PC-9 (cell line): ENCODE measurements at places on chromosomes 6 and 20. TPM values are rescaled to one million over a fixed set of nuclear protein-coding genes. Genes with fewer than 3 reads are reported as not detected.
A peak's percentile ranks its signal among the peaks of the same experiment; 100 is the strongest.

DNA sequence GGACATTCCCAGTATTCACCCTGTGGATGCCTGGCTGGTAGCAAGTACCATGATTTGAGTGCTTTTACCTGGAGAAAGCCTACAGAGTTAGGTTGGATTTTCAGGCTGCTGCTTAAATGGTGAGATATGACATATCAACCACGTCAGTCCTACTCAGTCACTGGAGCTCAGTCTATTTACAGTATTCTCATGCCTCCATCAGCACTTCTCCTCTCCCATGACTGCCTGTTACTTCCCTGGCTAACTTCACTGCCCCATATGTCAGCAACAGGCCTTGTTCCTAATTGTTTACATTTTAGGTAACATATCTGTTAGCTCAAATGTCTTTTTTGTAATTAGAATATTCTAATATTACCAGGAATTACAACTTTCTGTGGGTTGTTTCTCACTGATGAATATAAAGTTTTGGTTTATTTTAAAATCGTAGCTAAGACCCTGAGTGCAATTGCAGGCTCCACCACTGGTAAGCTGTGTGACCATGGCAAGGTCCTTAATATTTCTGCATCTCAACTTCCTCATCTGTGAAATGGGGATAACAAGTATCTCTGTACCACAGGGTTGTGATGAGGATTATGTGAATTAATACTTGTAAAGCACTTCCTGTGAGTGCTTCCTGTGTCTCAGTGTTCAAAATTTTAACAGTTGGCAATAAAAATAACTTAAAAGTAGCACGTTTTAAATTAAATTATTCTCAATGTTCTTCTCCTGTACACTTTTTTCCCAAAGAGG is 54.3 kb downstream of the RNF144B start:
- no peak for DNase-seq
- H3K36me3 ChIP-seq, result 0 out of 2 replicates have a peak, but pooled peaks cover 5% of the 10 kb centered on the region
- H3K4me1 ChIP-seq, result peaks cover 17% of the 10 kb centered on the region
- H3K27me3 ChIP-seq, result no peaks in the 10 kb centered on the region
- no peak overlapping the region for H3K27ac ChIP-seq

LY6G5B gene
- 20.9 and 24.0 TPM in 2 replicates for total RNA-seq

PREX1 gene
- total RNA-seq, result 3.3 and 4.3 TPM in 2 replicates

- no peaks in the 10 kb centered on the region for H3K27me3 ChIP-seq
- DNase-seq, result no peak
- no peaks in the 10 kb centered on the region for H3K4me1 ChIP-seq
- no peaks in the 10 kb centered on the region for H3K36me3 ChIP-seq
Measured at GRCh38 chr6:96467814-96468213, 53.8 kb upstream of the UFL1 start.

DNA sequence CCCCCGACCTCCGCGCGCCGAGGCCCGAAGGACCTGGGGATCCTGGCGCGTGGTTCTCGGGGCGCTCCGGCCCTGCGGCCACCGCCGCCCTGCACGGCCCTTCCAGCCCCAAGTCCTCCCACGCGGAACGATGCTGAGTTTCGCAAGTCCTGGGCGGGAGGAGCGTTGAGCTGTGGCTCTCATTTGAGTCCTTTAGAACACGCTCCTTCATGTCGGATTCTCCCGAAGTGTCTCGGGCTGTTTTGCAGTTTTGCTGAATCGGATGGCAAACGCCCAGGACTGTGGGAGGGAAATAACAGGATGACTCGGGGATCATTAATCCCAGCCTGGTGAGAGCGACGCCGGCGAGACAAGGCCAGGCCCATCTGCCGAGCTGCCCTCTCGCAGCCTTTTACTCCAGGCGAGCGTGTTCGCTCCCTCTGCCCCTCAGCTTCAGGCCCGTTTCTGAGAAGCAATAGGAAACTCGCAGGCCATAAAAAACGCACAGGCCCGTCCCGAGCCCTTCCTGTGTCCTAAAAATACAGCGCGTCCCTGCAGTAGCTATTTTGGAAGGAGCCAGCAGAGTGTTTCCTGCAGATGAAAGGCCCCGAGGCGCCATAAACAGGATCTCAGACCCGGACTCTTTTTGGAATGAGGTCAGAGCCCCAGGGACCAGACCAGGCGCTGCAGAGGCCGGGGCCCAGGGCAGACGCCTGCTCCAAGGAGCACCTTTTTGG is 153.5 kb downstream of the DLL1 start:
- H3K36me3 ChIP-seq, result no peaks in the 10 kb centered on the region
- H3K4me3 ChIP-seq, result no peak overlapping the region
- H3K27me3 ChIP-seq, result peaks cover 53% of the 10 kb centered on the region
- no peaks in the 10 kb centered on the region for H3K4me1 ChIP-seq

ZSWIM3 gene
- 2.7 and 3.3 TPM in 2 replicates for total RNA-seq

KCNB1 gene
- total RNA-seq, result 0.04 TPM in 1 of 2 replicates, not detected in the other

DNA sequence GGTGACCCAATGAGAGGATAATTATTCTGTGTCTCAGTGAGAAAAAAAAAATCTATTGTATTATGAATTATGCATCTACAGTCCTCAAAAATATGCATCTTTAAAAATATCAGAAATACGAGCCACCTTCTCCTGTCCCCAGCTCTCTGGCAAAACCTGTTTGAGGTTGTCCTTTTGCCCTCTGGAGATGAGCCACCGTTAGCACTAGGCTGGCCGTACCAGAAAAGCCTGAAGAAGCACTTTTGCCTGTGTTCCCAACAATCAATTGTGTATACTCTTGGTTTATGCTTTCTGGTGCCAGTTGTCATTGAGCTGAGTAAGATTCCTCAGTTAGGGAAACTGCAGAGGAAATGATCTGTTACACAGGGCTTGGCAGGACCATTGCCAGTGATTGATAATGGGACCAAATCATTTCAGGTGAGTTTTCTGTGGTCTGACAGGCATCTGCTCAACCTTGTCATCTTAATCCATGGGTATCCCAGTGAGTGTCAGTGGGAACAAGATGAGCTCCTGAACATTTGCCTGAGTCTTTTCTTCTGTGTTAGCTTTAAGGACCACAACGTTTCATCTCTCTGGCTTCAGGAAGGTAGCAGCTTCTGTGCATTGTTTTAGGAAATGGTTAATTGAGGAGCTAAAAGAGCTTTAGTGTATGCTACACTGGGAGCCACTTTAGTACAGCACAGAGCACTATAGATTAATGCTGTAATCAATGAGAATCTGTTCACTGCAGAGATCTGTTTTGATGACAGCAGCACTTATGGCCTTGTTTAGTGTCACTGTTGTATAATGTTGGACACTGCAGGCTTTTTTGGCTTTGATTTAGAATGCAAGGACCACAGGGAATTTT is 330.1 kb downstream of the RIMS1 start:
- no peak overlapping the region for H3K4me3 ChIP-seq
- no peaks in the 10 kb centered on the region for H3K36me3 ChIP-seq
- peak; percentile 68 for DNase-seq
- no peaks in the 10 kb centered on the region; the same call in 1 of the 2 replicates for H3K4me1 ChIP-seq

ZBTB12 gene
- total RNA-seq, result 16.2 and 20.3 TPM in 2 replicates

- H3K36me3 ChIP-seq, result no peaks in the 10 kb centered on the region
- no peak overlapping the region for H3K4me3 ChIP-seq
- H3K27ac ChIP-seq, result no peak overlapping the region
- no peaks in the 10 kb centered on the region for H3K4me1 ChIP-seq
- no peak for DNase-seq
Measured at GRCh38 chr20:57579898-57580447, 19.1 kb downstream of the PCK1 start.

DNA sequence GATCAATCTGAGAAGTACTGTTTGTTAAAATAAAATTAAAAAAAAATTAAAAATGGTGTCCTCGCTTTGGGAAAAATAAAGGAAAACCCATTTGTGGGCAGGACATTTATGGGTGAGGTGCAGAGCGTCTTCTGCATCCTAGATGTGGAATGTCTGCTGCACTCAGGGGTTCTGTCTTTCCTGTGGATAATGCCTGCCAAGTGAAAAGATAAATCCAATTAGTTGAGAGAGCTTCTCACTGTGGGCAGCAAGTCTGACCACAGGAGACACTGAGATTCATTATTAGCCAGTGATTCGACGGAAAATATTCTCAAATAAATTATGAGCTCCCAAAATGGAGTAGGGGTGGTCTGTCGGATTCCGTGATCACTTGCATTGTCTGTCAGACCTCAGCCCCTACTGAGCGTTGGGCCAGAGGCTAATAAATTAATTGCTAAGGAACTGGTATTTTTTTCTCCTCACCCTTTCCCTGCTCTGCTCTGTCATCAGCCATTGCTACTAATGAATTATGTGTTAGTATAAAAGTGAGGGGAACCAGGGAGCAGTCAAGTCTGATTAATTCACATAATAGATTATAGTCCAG is 10.0 kb downstream of the GMPR start:
- DNase-seq, result no peak
- no peak overlapping the region for H3K27ac ChIP-seq
- no peaks in the 10 kb centered on the region for H3K4me1 ChIP-seq
- H3K27me3 ChIP-seq, result peaks cover 38% of the 10 kb centered on the region

LY6G6F gene
- total RNA-seq, result not detected in 2 replicates

BEND6 gene
- 4.1 and 5.7 TPM in 2 replicates for total RNA-seq

FOXC1 gene
- 16.2 and 18.6 TPM in 2 replicates for total RNA-seq

DNA sequence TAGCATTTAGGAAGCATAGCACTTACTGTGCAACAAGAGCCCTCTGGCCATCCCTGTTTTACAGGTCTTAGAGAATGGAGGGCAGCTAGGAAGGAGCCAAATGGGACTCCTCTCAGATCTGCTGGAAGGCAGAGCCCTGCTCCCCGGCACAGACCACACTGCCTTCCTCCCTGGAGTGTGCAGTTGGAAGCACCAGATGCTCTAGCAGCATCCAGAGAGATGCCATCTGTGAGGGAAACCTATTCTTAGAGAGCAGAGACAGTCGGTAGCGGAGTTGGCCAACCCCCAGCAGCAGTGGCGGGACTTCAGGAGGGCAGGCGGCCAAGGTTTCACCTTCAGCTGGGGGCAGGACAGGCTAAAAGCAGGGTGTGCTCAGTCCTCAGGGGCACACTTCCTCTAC is 16.7 kb upstream of the E2F1 start:
- no peaks in the 10 kb centered on the region for H3K27me3 ChIP-seq
- H3K27ac ChIP-seq, result no peak overlapping the region
- DNase-seq, result no peak
- 0 out of 2 replicates have a peak, but pooled peaks cover 4% of the 10 kb centered on the region for H3K4me1 ChIP-seq
- no peaks in the 10 kb centered on the region for H3K36me3 ChIP-seq

DNA sequence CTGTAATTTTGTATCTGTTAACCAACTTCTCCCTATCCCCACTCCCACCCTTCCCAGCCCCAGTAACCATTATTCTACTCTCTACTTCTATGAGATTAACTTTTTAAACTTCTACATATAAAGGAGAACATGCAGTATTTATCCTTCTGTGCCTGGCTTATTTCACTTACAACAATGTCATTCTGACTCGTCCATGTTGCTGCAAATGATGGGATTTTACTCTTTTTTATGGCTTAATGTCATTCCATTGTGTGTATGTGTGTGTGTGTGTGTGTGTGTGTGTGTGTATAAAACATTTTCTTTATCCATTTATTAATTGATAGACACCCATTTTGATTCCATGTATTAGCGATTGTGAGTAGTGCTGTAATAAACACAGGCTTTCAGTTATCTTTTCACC is 76.1 kb downstream of the COL19A1 start:
- no peaks in the 10 kb centered on the region for H3K4me1 ChIP-seq
- H3K36me3 ChIP-seq, result no peaks in the 10 kb centered on the region
- DNase-seq, result no peak
- no peak overlapping the region for H3K27ac ChIP-seq

DNA sequence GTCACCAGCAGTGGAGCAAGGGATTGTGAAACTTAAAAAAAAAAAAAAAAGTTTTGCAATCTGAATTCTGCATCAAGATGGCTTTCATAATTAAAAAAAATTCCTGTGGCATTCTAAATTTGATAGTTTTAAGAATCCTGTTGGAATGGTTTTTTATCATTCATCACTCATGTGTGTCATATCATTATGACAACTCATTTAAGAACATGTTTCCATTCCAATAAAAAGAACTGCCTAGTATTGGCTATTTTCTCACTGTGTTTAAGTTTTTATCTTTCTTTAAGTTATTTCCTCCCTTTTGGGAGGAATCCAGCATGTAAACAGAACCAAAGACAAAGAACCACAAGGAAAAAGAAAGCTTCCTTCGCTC is 26.2 kb upstream of the RHAG start:
- DNase-seq, result no peak
- peaks cover 14% of the 10 kb centered on the region for H3K4me1 ChIP-seq
- H3K27ac ChIP-seq, result no peak overlapping the region
- no peaks in the 10 kb centered on the region for H3K36me3 ChIP-seq

DNA sequence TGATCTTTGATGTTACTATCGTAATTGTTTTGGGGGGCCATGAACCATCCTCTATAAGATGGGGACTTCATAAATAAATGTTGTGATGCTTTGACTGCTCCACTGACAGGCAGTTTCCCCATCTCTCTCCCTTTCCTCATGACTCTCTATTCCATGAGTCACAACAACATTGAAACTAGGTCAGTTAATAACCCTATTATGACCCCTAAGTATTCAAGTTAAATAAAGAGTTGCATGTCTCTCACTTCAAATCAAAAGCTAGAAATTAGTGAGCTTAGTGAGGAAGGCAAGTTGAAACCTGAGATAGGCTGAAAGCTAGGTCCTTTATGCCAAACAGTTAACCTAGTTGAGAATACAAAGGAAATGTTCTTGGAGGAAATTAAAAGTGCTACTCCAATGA is 491.0 kb downstream of the HAO1 start:
- no peak overlapping the region for H3K4me3 ChIP-seq
- no peaks in the 10 kb centered on the region for H3K27me3 ChIP-seq
- DNase-seq, result no peak
- no peak overlapping the region for H3K27ac ChIP-seq

DNA sequence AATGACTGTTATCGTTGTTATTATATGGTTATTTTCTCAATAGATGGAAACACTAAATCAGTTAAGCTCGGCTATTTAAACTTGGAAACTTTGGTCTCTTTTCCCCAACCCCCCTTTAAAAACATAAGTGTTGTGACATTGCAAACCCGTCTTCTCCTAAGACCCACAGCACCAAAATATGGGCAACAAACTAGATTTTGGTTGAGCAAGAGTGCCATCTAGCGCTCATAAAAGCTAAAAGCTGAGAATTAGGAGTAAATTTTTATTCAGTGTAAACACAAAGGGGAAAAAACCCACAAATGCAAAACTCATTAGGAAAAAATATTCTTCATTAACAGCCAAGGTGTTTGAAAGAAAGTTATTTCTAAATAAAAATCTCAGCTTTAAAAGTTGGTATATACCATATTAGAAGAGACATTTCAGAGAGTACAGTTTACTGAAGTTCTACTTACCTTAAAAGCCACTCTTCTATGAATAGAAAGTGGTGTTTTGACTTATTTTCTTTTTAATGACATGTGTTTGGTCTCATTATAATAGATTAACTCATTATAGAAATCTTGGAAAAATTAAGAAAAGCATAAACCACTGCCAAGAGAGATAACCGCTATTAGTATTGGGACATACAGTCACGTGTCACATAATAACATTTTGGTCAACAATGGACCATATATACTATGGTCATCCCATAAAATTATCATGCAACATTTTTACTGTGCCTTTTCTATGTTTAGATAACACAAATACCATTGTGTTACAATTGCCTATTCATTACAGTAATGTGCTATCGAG is 21.1 kb downstream of the SESN1 start:
- H3K4me1 ChIP-seq, result no peaks in the 10 kb centered on the region; the same call in 1 of the 2 replicates
- H3K27me3 ChIP-seq, result no peaks in the 10 kb centered on the region
- H3K36me3 ChIP-seq, result no peaks in the 10 kb centered on the region
- no peak overlapping the region for H3K4me3 ChIP-seq
- H3K27ac ChIP-seq, result no peak overlapping the region
